ENCODE measurements at places on chromosomes 3 and 15.
A peak's percentile ranks its signal among the peaks of the same experiment; 100 is the strongest.

DNA sequence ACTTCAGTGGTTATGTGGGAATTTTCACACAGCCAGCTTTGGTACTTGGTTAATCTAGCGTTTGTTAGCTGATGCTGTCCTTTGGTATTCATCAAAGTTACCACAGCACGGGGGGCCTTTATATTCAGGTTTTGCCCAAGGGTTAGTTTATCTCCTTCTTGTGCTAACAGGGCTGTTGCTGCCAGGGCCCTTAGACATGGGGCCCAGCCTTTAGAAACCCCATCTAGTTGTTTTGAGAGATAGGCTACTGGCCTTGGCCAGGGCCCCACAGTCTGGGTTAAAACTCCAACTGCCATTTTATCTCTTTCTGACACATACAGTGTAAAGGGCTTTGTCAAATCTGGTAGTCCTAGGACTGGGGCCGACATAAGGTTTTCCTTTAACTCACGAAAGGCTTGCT, 7.5 kb upstream of the DNAAF4 start:
- no peak for DNase-seq

DNA sequence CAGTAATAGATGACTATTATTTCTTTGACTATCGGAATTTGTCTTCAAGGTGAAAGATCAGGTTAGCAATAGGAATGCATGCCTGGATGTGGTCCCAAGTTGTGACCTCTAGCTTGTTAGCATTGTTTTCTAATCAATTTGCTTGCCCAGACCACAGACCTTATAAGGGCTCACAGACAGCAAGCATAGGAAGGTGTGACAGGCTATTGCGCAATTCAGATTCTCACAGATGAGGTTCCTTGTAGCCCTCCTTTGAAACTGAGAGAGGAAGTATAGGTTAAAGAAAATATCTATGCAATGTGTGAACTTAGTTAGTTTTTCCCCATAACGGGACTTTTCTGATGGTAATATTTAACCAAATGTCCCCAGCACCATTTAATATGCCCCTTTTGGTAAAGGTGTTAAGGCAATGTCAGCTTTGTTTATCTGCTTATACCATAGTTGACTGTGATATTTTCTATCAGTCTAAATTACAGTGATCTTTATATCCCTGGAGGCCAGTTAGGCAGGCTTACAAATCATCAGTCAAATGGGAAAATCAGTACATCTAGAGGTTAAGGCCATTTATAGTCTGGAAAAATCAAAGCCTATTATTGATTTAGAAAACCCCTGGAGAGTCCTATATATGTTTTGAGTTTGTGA, 168.1 kb upstream of the MBNL1 start:
- no peak for DNase-seq

- no peak for DNase-seq
These were observed 40.9 kb downstream of the KY start for GRCh38 chr3:134609821-134610431.

DNA sequence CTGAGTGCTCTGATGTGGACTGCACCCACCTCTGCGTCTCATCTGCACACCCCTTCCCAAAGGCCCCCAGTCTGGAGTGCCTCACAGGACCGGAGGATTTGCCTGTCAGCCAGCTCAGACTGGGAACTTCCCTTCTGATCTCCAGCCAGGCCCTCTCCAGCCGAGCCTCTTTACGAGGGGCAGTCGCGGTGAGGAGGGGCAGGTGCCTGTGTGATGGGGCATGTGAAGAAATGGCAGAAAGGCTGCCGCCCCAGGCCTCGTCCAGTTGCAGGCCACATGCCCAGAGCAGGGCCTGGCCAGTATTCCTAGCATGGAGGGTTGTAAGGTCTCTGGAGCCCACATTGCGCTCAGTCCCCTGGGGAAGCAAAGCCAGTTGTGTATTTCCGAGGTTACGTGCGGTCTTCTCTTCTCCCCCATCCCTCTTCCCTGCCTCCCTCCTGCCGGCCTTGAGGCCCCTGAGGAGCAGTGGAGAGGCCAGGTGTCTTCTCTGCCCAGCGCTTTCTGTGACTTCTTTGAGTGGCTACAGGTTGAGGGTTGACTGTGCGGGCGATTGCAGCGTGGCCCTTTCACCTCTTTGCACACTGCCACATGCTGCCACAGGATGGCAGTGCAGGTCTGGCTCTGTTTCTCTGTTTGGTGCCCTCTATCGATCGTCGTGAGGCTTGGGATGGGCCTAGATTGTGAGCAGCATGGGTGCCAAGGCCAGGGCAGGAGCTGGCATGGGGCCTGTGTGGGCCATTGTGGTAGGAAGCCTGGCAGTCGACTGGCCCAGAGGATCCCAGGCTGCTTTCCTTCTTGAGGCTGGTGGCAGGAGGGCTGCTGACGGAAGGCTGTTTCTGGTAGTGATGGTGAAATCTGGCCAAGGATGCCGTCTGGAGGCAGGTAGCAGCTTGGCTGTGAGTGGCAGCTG, 5.3 kb downstream of the CLK3 start:
- peak; percentile 52 for DNase-seq

GRCh38 chr3:165056510-165056909, 21.8 kb downstream of the SI start:
- no peak for DNase-seq

- DNase-seq: no peak
These were observed 53.6 kb downstream of the PGPEP1L start for GRCh38 chr15:98953968-98954367.

- DNase-seq: no peak
These were observed 271.2 kb upstream of the MDFIC2 start for GRCh38 chr3:70583682-70584081.

GRCh38 chr15:77744398-77744797, 111.7 kb upstream of the LINGO1 start:
- no peak for DNase-seq

DNA sequence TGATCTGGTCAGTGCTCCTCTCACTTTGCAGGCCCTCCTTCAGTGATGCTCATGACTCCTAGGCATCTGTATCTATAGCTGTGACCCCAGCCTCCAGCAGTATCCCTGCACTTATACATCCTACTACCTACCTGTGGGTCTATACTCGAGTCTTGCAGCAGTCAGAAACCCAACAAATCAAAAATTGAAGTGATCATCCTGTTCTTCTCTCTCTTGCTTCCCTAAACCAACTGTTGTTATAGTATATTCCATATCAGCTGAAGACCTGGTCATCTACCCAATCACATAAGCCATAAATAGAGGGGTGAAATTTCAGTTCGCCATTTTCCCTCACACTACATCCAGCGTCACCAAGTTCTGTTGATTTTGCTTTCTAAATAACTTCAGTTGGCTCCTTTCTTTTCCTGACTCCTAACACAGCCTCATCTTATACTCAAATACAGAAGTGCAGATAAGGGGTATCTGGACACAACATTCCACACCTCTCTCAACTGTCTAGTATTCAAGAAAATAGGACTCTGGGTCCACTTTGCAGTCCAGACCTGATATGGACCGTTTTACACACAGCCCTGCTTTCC, 25.9 kb upstream of the SRPRB start:
- DNase-seq: no peak

DNA sequence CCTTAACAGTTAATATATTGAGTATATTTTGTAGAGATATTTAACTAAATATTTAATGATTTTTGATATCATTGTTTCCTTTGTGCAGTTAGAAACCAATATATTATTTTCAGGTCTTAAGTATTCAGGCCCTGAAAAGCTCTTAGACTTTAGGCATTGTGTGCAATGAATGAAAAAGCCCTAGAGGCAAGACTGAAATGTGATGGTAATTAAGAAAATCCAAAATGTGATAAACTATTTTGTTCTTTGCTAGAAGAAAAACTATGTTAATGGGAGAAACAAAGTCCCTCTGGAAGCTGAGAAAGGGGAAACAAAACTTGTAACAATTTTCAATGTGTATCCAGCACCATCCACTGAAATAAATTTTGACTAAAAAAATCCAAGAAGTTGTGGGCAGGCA, 54.6 kb upstream of the SSR3 start:
- no peak for DNase-seq

DNA sequence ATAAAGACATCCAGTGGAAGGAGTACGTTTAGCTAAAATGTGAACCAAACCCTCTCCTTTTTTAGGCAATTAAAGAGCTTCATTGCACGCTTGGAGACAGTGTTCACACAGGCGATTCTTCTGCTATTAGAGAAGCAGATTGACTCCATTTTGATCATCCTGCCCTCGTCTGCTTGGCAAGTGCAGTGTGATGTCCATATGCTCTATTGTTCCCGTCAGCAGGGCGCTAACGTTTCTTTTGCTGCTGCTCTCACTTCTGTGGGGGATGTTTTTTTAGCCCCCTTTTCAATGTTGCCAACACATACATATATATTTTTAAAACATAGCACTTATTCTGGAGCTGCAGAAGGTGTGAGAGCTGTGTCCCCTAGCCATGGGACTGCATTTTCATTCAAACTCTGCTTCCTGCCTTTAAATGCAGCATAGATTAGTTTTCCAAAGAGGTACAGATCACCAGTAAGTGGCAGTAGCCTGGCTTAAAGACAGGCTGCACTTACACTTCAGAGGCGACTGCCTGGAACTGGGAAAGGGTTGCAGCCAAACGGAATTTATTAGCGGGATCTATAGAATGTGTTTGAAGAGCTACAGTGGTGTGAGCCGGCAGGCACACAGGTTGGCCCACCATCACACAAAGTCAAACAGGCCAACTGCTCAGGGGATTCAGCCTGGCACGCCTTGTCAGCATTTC, 292.6 kb upstream of the DPH6 start:
- no peak for DNase-seq

GRCh38 chr3:32297366-32297765, 58.9 kb downstream of the CMTM8 start:
- peak; percentile 44 for DNase-seq

- no peak for DNase-seq
These were observed 121.7 kb downstream of the CBLB start for GRCh38 chr3:105747060-105747541.

- no peak for DNase-seq
These were observed 442.5 kb downstream of the CNTN6 start for GRCh38 chr3:1535361-1535760.

- no peak for DNase-seq
These were observed 1.2 kb downstream of the NR2C2 start for GRCh38 chr3:14948609-14949038.

GRCh38 chr3:111751961-111752360, 107.1 kb upstream of the PHLDB2 start:
- DNase-seq: no peak

DNA sequence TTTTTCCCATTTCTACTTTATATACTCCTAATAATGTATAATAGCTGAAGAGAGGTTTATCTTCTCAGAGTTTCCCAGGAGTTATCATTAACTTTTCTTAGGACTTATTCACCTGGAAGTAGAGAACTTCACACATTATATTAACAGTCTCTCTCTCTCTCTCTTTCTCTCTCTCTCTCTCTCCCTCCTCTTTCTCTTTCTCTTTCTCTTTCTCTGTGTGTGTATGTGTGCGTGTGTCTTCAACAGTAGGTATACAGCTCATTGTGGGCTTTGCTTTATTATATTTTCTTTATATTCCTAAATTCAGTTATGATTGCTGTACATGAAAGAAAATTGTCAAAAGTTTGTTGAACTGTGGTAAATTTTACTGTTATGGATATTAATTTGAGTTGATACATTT, 353.8 kb downstream of the ROBO1 start:
- no peak for DNase-seq

GRCh38 chr15:68729789-68730411, 90.8 kb downstream of the ANP32A start:
- DNase-seq: no peak

DNA sequence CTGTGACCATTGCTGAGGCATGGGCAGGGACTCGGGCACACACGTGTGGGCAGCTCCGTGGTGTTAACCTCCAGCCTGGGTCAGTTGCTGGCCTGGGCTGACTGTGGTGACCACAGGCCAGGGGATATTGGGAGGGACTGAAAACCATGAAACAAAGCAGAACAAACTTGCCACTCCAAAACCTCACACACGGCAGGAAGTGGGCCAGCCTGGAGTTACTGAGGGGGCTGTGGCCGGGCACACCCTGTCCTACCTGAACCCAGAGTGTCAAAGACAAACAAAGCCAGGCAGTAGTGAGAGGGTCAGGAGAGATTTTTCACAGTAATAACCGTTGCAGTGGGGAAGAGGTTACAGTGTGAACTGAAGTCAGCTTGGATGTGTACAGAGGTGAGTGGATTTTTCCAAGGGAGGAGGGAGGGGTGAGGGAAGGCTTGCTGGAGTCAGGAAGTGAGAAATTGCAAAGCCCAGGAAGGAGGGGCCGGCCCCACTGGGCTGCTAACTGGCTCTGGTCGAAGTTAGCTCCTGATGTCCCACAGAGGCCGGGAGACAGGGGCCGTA, 40.0 kb upstream of the ATP10A start:
- DNase-seq: no peak

- no peak for DNase-seq
These were observed 4.5 kb downstream of the ESYT3 start for GRCh38 chr3:138438896-138439295.

GRCh38 chr15:64045774-64046420, 388 bp downstream of the DAPK2 start:
- DNase-seq: no peak

GRCh38 chr3:122681284-122681973, 790 bp downstream of the PARP14 start:
- DNase-seq: no peak

- DNase-seq: no peak
These were observed 151.6 kb downstream of the BBX start for GRCh38 chr3:107674371-107674770.

DNA sequence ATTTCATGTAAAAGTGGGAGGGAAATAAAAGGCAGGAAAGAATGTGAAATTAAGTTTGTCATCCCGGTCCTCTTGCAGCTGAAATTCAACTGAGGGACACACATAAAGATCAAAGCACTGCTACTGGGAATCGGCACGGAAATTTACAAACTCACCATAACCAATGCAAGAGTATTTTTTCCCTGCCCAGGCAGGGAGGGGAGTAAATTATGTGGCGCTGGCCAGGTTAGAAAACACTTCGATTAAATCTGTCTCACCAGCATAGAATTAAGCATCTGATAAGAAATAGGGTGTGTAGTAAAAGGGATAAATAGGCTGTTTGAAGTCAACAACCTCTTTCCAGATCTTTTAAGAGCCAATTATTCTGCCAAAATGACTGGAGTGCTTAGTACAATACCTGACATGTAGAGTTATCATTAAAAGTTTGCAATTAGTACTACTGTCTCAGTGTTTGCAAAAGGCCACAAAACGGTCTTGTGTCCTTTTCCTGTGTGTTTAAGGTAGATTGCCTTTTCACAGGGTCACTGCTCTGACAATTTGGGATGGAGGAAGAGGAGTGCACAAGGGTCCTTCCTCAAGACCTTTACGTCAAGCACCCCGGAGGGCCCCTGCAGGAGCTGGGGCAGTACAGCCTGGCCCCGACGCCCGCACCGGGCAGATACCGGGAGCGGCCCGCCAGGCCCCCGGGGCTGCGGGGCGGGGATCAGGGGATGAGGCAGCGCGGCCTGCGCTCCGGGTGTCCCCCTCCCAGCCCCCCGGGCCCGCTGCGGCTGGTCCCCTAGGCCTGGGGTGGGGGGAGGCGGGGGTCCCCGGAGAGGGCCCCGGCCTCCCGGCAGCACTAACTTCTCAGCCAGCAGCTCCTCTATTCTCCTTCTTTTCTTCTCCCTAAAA, 651 bp downstream of the UBA3 start:
- no peak for DNase-seq

GRCh38 chr3:195124378-195124992, 146.5 kb downstream of the XXYLT1 start:
- no peak for DNase-seq

Data from stimulated activated CD4-positive, alpha-beta T cell treated with anti-CD3 and anti-CD28 coated beads, Interleukin-1b, Interleukin-23, amount 100 ng/mL, for 1 hour (primary cell).